Fibroblast of upper back skin (primary cell): ENCODE measurements at places on chromosomes 16 and 17.

GRCh38 chr16:65745-66144 lies 6.7 kb downstream of the RHBDF1 start:
- peak; percentile 64 for DNase-seq

DNA sequence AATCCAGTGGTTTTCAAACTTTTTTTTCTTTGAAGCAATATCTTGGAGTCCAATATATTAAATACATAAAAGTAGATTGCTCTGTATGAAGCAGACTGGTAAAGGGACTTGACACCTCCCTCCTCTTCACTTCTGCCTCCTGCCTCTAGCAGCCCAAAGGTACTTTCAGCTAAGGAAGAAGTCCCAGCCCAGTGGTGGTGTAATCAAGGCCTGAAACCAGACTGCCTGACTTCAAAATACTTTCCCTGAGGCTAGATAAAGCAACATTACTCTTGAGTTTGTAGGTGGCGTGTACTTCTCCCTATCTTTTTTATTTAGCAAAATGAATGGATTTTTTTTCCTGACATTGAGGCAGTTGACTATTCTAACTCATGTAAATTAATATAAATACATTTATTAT lies 122.4 kb upstream of the TMEM97 start:
- DNase-seq: no peak

- peak; percentile 35 for DNase-seq
Observed at GRCh38 chr16:57653936-57654335, 14.2 kb upstream of the ADGRG3 start.

DNA sequence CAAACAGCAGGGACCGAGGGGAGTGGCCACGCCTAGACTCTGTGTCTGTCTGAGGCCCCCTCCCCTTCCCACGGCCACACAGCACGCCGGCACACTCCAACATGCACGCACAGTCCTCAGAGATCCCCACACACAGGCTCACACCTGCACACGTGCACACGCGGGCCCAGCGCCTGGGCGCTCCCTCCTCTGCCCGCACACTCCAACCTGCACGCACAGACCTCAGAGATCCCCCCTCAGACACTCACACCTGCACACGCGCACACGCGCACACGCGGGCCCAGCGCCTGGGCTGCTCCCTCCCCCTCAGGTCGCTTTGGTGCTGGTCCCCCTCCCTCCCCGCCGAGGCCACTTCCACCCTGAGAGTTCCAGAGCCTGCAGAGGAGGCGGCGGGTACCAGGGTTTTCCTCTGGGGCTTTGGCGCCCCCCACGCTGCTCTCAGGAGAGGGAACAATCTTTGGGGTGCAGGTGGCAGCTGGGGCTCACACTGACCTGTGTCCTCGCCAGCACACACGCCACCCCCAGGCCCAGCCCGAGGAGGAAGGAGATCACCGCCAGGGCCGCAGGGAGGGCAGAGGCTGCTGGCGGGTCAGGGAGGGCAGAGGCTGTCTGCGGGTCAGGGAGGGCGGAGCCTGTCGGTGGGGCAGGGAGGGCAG lies 1.6 kb downstream of the CD7 start:
- no peak for DNase-seq

DNA sequence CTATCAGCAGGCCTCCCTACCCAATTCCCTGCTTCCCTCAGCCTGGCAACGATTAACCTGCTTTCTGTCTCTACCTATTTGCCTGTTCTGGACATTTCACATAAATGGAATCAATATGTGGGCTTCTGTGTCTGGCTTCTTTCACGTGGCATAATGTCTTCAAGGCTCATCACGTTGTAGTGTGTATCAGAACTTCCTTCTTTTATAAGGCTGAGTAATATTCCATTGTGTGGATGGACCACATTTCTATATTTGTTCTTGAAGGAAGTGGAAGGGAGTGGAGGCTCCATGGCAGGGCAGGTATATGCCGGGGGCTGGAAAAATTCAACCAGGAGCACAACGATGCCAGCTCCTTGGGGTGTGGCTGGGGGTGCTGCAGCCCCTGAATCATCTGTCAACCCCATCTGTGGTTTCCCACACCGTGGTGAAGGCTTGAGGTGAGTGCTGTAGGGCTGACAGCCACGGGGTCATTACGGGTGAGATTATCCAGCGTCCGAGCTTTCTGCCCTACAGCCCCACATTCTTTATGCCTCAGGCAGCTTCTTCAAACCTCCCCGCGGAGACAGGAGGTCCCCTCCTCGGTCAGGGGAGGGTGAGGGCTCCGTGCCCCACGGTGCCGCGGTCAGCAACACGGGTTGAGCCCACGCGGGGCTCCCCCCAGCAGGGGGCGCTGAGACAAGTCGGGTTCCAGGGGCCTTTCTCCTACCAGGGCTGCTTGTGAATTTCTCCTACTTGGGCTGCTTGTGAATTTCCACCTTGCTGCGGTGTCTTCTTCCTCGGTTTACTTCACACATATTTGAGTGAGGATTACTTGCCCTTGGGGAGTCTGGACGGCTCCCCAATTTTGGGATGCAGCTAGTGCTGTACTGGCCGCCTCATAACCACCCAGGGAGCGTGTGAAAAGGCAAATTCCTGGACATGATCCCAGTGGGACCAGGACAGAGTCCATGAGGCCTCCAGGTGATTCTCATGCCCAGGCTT lies 18.3 kb upstream of the WFIKKN2 start:
- peak; percentile 16 for DNase-seq

- DNase-seq: no peak
Observed at GRCh38 chr17:9334536-9335446, 240.8 kb downstream of the STX8 start.

DNA sequence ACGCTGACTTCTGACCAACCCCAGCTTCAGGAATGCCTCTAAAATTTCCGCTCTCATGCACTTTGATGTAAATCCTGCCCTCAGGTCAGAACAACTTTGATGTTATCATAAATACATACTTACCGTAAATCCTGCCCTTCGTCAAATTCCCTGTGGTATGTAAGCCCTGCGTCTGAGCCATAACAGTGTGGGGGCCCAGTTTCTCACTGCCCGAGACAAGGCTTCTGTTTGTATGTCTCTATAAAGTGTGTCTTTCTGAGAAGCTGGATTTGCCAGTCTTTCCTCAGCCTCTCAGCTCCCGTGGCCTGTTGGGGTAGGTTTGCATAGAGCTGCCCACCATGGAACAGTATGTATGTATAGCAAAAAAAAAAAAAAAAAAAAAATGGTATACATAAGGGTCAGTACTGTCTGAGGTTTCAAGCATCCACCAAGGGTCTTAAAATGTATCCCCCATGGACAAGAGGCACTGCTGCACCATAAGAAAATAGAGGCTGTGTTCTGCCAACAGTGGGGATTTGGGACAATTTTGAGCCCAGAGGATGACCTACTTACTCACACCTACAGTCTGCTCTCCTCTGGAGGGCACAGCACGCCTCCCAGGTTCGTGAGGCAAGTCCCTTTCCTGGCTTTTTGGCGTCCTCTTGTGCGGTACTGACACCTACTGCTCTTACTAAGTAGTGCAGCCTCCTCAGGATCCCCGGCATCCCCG lies 17.5 kb downstream of the PRMT7 start:
- peak; percentile 78 for DNase-seq

DNA sequence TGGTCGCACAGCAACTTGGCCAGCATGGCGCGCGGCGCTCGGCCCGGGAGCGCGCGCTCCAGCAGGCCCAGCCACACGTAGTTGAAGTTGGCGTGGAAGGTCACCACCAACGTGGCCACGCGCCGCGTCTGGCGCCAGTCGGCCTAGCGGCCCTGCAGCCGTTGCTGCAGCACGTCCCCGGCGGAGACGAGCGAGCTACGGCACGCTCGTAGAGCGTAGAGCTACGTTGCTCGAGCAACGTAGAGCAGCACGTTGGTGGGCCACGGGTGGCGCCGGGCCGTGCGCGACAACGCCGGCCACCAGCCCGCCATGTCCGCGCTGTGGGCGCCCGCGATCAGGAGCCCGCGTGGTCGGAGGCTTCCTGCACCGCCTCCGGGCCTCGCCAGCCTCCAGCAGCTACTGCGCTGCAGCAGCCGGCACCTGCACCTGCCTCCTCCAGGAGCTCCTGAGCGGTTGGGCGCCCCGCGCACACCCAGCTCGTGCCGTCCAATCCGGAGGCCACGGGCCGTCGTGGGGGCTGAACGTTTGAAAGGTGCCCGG lies 13.4 kb upstream of the SULT1A1 start:
- no peak for DNase-seq

GRCh38 chr16:57899771-57900661 lies 70.9 kb downstream of the CNGB1 start:
- peak; percentile 55 for DNase-seq

DNA sequence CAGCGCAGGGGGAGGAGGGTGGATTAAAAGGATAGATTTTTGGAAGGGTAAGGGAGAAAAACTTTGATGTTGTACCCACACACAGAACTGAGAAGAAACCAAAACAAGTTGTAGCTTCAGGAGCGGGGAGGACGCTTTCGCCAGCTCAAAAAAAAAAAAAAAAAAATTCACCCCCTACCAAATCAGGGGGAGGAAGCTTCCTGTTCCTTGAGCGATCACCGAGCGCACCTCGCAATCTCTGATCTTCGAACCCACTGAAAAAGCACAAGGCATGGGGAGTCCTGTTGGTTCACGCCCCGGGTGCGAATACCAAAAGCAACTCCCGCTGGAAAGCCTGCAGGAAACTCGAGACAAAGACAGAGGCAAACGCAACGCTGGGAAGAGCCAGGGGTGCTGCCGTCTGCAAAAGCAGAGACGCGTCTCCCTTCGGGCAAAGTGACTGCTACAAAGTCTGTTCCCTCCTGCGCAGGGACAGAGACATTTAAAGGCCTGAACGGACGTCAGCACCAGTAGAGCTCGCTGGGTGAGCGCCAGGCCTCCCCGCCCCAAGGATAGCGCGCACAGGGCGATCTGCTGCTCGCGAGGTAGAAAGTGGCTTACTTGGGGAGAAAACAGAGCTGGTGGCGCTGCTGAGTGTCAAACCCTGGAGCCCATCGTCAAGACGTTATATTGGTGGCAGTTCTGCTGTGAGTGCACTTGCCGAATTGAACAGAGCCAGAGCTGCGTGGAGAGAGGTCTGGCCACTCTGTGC lies 190.4 kb downstream of the USP22 start:
- DNase-seq: no peak
